ENCODE measurements at places on chromosomes 12 and 14. TPM values are rescaled to one million over a fixed set of nuclear protein-coding genes. Genes with fewer than 3 reads are reported as not detected.

- no peak for DNase-seq
Observed at GRCh38 chr14:74364271-74364880, 16.1 kb downstream of the VRTN start.

DNA sequence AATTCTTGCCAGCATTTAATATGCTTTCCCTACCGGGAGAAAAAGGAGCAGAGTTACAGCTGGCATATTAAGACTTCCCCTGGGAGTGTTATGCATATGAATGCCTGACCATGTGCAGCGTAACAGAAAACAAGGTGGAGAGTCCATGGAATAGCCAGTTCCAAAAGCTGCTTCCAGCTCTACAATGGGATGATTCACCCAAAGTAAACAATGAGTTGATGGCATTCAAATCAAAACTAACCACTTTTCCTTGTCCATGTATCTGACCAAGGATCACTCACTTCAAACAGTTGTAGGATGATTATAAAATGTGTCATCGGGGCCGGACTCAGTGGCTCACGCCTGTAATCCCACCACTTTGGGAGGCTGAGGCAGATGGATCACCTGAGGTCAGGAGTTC is 48.1 kb upstream of the BICDL1 start:
- no peak for DNase-seq

GRCh38 chr14:27371868-27372267 is 774.0 kb upstream of the NOVA1 start:
- no peak for DNase-seq

DNA sequence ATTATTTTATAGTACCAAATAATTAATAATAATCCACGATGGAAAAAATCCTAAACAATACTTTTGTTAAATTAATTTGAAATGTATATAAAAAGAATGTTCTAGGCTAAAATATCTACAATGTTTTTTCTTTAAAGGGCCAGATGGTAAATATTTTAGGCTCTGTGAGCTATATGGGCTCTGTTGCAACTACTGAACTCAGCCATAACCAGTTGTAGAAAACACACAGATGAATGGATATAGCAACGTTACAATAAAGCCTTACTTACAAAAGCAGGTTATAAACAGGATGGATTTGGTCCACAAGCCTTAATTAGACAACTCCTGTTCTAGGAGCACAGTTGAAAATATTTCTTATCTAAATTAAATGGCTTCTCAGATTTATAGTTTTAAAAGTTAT is 245.2 kb downstream of the KCNC2 start:
- DNase-seq: no peak

DNA sequence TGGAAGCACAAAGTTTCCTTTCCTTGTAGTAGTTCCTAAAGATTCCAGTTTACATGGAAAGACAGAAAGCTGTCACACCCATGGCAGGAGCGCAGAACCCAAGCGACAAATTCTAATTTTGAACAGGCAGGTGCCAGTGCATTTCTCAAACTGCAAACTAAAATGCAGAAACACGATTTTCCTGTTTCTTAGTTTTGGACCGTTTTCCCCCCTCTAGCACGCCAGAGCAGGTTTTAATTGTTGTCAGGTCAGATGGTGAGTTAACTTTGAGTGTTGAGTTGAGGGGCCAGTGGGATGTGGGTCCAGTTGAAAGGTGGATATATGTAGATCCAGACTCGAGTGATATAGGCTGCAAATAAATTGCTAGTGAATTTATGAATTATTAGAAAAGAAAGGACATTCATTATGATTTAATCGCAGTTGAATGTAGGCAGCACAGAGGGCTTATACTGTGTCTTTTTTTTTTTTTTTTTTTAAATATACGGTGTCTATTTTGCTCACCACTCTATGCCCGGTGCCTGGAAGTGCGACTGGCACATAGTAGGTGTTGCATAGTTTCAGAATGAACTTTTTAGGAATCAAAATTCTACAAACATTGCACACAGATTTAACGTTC is 909 bp upstream of the ETFBKMT start:
- DNase-seq: no peak

GRCh38 chr14:95101736-95102679 is 55.3 kb downstream of the DICER1 start:
- DNase-seq: no peak

DNA sequence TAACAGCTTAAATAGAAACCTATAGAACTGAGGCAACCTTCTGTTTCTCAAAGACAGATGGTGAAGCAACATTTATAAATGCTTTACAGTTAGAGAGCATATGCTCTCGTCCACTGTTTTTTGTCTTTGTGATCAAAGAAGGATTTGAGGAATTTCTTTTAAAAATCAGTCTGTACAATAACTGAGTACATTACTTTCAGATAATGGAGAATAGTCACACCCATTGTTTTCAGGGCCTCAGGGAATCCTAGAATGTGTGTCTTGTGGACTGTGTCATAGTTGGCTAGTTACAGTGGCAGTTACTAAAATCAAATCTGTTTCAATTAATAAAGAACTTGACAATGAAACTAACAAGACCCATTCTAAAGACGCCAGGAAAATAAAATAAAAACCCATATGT is 107.9 kb downstream of the PRKCH start:
- DNase-seq: no peak

DNA sequence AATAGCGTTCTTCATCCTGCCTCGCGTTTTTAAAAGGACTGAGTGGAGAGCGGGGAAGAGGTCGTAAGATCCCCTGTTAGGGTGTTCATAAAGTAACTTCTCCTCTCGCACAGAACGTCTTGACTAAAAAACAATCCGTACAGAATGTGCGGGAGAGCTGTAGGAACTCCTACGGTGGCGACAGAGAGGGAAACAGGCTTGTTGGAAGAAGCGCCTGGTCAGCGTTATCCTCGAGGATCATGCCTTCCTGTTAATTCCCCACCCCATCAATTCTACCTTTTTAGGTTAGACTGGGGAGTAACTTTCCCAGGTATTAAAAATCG is 399 bp upstream of the WASHC4 start:
- no peak for DNase-seq

- no peak for DNase-seq
Observed at GRCh38 chr12:95882873-95883272, 24.1 kb downstream of the SNRPF start.

DNA sequence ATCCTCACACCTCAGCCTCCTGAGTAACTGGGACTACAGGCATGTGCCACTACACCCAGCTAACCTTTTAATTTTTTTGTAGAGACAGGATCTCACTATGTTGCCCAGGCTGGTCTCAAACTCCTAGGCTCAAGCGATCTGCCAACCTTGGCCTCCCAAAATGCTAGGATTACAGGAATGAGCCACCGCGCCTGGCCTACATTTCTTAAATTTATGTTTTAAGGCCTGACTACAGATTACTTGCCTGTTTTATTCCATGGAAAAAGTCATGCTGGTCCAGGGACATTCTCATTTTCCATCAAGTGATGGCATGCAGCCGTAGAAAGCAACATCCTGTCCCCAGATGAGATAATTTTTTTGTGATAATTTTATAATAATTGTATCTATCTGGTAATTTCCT is 6.1 kb downstream of the CD9 start:
- DNase-seq: no peak

DNA sequence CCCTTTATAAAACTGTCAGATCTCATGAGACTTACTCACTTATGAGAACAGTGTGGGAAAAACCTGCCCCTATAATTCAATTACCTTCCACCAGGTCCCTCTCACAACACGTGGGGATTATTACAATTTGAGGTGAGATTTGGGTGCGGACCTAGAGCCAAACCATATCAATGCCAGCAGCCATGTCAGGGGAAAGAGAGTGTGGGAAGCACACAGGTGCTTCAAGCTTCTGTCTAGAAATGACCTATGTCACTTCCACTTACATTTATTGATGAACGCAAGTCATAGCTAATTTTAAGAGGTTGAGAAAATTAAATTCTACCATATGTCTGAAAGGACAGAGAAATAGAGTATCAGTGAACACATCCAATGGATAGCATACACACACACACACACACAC is 32.5 kb upstream of the E2F7 start:
- DNase-seq: no peak

Gene EID3
- total RNA-seq: 9.4 TPM

Gene NRL
- total RNA-seq: 1.8 TPM

Gene NOVA1
- total RNA-seq: 0.25 TPM

Gene MNAT1
- total RNA-seq: 56.2 TPM

Gene ANKRD33
- not detected for total RNA-seq

Gene SLC17A8
- total RNA-seq: not detected

Gene NYNRIN
- total RNA-seq: 0.34 TPM

Gene DIO2
- not detected for total RNA-seq
